ENCODE measurements at places on chromosomes 1 and 21.

- no peak for DNase-seq
Measured at GRCh38 chr1:58155418-58156123, 391.0 kb downstream of the OMA1 start.

DNA sequence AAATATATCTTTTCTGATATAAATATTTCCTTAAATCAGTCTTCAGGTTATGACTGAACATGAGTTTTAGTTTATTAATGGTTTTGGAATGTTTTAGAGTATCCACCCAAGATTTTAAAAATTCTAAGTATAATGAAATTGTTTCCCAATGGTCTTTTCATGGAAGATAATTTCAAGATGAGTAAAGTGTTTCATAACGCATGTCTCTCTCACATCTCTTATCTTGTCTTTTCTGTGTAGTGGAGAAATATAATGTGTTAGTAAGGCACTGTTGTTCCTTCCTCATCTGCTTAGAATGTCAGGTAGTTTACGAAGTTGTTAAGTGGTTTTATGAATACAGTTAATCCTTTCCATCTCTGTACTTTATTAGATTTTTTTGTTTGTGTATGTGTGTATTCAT is 49.6 kb downstream of the PLA2G4A start:
- DNase-seq: no peak

DNA sequence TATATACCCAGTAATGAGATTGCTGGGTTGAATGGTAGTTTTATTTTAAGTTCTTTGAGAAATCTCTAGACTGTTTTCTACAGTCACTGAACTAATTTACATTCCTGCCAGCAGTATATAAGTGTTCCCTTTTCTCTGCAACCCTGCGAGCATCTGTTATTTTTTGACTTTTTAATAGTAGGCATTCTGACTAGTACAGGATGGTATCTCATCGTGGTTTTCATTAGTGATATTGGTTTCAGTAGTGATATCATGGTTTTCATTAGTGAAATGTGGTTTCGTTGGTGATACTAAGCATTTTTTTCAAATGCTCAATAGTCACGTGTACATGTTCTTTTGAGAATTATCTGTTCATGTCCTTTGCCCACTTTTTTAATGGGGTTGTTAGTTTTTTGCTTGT is 316.8 kb downstream of the PTBP2 start:
- DNase-seq: no peak

DNA sequence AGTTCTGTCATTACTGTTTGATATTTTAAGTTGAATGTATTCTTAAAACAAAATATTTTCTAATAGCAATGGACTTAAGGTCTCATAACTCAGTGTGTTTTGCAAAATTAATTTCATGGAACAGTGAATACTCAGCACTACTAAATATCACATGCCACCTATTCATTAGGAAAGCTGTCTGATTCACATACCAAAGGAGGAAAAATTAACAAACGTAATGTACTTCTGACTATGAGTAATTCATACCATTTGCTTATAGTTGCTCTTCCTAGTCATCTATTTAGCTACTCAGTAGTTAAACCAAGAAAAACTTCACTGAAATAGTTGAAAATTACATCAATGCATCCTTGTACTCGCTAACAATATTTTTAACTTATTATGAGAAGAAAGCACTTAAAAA is 35.2 kb downstream of the TP53BP2 start:
- no peak for DNase-seq

- no peak for DNase-seq
Measured at GRCh38 chr1:165456861-165457260, 11.9 kb upstream of the RXRG start.

DNA sequence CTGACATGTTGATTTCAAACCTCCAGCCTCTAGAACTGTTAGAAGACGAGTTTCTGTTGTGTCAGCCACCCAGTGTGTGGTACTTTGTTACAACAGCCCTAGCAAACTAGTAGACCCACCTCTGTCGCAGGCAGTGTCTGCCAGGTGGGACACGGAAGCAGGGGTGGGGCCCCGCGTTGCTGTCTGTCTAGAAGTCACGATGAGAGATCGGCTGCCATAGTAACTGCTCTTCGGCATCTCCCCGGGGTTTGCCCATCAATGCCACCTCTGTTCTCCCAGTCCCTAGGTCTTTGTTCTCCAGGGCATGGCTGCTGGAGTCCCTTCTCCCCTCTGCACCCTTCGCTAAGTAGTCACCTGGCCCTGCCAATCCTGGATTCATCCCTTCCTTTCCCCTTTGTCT is 15.2 kb upstream of the CLSTN1 start:
- DNase-seq: no peak

DNA sequence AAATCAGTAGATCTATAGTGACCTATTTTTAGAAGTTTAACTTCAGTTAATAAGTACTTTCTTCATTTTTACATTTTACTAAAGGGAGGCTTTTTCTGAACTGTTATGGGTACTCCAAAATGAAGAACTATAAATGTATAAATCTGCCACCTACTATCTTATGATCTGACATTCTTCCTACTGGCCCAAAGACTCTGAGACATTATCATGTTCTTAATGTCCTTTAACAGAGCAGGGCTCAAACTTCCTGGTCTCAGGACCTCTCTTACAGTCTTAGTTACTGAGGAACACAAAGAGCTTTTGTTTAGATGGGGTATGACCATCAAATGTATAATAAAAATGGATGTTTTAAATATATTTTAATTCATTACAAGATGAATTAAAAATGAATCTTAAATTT is 8.9 kb downstream of the TRIM33 start:
- DNase-seq: no peak

GRCh38 chr1:223180731-223181321 is 37.8 kb upstream of the TLR5 start:
- DNase-seq: no peak

DNA sequence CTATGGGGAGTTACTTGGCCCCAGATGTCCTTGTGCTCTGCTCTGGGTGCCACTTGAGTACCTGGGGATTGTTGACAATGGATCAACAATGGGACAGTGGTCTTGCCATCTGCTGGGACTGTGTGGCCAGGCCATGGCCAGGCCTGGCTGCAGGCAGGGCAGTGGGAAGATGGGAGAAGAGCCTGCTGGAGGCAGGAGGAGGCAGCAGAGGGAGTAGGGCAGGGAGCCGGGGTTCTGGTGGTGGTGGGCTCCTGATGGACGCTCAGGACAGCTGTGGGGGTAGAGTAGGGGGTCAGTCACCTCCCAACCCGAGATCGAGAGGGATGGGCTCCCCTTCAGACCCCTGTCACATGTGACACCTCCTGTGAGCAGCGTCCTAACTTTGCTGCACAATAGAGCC is 81.0 kb downstream of the ARHGEF10L start:
- DNase-seq: no peak

GRCh38 chr1:43913666-43914360 is 19.8 kb upstream of the ARTN start:
- DNase-seq: no peak

GRCh38 chr21:28089599-28090441 is 902.9 kb downstream of the LTN1 start:
- no peak for DNase-seq

DNA sequence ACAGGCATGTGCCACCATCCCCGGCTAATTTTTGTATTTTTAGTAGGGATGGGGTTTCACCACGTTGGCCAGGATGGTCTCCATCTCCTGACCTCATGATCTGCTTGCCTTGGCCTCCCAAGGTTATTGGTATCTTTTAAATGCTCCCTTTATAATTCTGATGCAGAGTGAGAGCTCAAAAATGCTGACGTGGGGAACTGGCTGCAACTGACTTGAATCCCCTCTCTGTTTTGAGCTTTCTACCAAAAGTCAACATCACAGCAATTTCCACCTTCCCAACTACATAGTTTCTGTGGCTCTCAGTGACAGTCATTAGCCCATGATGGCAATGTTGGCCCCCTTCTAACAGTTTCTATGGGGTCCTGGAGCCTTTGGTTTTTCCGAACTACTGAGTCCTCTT is 268.2 kb upstream of the FOXD3 start:
- DNase-seq: no peak

DNA sequence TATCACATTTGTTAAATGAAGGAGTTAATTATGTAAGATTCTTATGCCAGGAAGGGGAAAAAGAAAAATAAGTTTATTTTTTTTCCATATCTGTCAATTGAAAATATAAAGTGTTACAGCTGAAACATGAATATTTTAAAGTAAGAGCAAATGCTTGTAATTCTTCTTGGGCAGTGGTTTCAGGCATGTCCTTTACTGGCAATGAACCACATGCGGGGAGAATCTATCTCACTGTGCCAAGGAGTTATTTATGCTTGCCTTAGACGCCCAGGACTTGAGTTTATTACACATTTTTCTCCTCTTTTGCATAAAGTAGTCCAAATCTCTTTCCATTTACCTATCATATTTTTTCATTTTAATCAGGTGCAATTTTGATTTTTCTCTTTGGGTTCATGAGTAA is 207.8 kb upstream of the NRIP1 start:
- DNase-seq: no peak

GRCh38 chr1:206075786-206076755 is 23.1 kb downstream of the RHEX start:
- no peak for DNase-seq

- peak; percentile 8 for DNase-seq
Measured at GRCh38 chr1:32208891-32209328, at the start of gene DCDC2B. Gene DCDC2B (plus strand): TSS chr1:32209089. CDS start chr1:32209094, 5 bp downstream.

GRCh38 chr21:42594616-42595282 is 58.7 kb upstream of the PDE9A start:
- DNase-seq: no peak

DNA sequence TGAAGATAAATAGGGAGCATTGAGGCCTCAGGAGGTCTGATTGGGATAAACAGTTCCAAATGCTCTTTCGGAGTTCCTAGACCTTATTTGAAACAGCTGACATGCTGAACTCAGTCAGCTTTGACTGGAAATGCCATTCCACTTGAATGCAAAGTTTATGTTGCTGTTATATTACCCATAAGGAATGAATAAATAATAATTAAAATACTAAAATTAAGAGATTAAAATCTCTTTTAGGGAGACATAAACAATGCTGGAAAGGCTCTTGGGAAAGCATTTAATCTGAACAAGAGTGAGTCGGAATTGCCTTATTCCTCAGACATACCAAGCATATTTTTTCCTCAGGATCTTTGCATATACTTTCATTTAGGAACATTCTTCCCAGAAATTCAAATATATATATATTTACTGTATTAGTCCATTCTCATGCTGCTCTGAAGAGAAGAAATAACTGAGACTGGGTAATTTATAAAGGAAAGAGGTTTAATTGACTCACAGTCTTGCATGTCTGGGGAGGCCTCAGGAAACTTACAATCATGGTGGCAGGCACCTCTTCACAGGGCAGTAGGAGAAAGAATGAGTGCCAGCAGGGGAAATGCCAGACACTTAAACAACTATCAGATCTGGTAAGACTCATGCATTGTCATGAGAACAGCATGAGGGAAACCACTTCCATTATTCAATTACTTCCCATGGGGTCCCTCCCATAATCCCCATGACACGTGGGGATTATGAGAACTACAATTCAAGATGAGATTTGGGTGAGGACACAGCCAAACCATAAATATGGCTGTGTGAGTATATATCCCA is 318.2 kb upstream of the PLXNA2 start:
- DNase-seq: no peak

DNA sequence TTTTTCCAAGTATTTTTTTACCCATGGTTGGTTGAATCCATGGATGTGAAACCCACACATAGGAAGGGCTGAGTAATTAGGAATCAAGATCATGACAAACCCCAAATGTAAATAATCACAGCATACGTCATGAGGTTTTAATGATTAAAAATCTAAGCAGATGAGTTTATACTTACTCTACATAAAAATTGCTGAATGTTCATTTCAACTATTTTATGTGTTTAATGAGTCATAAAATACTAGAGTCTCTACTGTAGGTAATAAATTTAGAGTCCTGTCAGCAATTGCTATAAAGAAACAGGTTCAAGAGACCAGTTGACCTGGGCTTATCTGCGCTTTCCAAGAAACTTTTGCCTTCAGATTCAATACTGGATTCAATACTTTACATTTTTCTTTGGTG is 18.2 kb downstream of the CTH start:
- no peak for DNase-seq

DNA sequence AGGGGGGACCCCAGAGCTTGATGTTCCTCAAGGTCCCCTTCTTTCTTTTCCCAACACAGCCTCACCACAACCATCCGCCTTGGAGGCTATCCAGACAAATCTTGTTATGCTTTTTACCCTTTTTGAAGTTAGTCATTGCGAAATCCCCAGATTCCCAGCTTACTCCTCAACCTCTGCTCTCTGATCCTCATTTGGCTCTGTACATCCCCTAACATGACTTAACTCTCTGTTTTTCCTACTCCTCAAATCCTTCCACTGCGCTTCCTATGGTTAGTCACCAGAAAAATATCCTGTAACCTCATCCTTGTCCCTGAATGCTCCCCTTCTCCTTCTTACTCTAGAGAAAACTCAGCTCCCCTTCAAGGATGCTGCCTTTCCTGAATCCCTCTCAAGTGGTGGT is 189.1 kb upstream of the POU3F1 start:
- no peak for DNase-seq

- DNase-seq: no peak
Measured at GRCh38 chr1:61253912-61254633, 171.7 kb downstream of the NFIA start.

- no peak for DNase-seq
Measured at GRCh38 chr21:40678681-40679284, 168.2 kb downstream of the DSCAM start.

Measured in NCI-H446 treated with DMSO at 0.1 percent for 48 hours (cell line).